ENCODE measurements at places on chromosomes 7 and 10.

DNA sequence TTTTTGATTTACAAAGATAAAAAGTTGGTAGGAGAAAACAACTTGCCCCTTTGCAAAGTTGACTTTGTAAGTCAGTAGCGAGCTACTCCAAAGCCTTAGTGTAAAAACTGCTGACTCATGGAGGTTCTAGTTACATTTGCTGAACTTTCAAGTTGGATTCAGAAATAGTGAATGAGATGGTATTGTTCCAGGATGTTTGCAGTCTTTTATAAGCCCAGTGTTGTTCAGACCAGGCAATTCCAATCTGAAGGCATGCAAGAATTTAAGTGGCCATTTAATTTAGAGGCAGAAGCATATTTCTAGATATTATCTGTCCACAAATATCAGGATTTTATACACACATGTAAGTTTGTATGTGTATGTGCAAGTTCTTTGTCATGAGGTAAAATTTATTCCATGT lies 21.6 kb downstream of the TES start:
- DNase-seq = peak; percentile 59

GRCh38 chr10:114541081-114541796 lies 116.8 kb downstream of the ABLIM1 start:
- no peak for DNase-seq

DNA sequence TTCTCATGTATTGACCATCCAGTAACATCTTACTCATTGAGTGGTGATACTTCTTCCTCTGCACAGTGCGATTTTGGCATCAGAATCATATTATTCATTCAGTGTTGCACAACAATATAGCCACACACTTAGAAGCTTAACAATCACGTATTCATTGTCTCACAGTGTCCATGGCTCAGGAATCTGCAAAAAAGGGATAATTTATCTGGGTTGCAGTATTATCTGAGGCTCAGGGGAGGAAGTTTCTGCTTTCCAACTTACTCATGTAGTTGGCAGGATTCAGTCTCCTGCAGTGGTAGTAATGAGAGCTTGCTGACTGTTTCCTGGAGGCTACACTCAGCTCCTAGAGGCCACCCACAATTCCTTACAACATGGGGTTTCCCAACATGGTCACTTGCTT lies 803.6 kb downstream of the SORCS1 start:
- peak; percentile 94 for DNase-seq

DNA sequence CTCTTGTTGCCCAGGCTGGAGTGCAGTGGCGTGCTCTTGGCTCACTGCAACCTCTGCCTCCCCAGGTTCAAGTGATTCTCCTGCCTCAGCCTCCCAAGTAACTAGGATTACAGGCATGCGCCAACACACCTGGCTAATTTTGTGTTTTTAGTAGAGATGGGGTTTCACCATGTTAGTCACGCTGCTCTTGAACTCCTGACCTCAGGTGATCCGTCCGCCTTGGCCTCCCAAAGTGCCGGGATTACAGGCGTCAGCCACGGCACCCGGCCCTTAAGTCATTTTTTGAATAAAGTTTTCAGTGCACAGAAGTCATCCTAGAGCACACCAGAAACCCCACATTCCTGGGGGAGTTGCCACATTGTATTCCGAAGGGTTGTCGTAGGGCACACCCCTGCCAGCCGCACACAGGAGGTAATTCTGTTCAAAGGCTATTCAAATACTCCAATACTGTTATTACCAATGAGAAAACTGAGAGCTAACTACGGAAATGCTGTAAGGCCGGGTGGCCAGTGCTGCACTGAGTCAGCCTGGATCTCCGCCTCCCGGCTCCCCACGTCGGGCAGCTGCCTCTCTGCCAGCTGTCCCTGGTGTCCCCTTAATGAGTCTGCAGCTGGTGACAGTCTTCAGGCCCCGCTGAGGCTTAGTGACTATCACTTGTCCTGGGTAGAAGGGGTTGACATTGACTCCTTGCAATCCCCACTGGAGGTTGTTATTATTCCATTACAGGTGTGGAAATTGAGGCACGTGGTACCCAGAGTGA lies 8.6 kb upstream of the RFC2 start:
- no peak for DNase-seq

DNA sequence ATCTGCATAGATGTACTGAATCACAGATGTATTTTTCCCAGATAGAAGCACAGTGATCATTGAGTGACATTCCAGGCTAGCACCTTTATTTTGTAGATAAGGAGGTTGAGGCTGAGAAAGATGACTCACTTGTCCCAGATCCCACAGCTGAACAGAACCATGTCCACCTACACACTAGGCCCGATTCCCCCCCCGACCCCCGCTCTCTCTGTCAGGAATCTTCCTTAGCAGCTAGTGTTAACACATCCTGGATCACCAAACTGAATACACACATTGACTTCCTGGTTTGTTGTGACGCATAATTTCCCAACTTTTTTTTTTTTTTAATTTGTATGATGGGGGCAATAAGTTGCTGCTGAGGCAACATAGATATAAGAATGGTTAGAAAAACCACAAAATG lies 5.2 kb downstream of the SFMBT2 start:
- no peak for DNase-seq

- DNase-seq = no peak
Measured at GRCh38 chr10:109961174-109962001, 38.1 kb upstream of the XPNPEP1 start.

GRCh38 chr10:10498781-10499180 lies 518.9 kb upstream of the CELF2 start:
- peak; percentile 76 for DNase-seq

DNA sequence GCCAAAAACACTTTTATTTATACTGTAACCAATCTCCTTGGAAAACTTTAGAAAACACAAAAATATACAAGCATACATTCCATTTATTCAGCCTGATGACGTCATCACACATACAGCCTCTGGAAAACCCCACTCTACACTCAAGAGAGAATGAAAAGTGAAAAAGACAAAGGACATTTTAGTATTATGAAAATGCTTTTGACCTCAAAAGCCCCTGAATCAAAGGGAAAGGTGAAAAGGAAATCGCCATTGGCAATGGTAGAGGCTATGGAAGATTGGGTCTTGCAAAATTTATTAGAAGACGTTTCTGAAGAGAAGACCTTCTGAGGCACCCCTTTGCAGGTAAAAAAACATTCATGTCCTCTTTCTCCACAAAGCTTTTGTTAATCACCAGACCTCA lies 82.9 kb upstream of the STRIP2 start:
- DNase-seq = peak; percentile 0

DNA sequence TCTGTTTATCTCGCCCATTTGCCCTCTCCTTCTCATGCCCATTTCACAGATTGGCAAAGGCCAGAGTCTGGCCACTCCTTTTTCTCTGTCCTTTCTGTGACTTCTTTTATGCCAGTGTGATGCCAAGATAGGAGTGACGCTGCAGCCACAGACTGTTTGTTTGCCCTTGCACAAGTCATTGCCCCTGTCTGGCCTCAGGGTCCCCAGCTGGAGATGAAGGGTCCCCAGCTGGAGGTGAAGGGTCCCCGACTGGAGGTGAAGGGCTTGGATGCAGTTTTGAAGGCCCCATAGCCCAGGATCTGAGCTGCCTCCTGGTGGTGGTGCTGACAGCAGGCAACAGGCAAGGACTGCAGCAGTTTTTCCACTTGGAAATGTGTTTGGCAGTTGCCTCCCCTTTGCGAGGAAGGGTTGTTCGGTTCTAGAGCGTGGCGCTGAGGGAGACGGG lies 50.8 kb upstream of the SLC29A3 start:
- peak; percentile 15 for DNase-seq

- no peak for DNase-seq
Measured at GRCh38 chr7:122736183-122736582, 33.5 kb upstream of the RNF148 start.

DNA sequence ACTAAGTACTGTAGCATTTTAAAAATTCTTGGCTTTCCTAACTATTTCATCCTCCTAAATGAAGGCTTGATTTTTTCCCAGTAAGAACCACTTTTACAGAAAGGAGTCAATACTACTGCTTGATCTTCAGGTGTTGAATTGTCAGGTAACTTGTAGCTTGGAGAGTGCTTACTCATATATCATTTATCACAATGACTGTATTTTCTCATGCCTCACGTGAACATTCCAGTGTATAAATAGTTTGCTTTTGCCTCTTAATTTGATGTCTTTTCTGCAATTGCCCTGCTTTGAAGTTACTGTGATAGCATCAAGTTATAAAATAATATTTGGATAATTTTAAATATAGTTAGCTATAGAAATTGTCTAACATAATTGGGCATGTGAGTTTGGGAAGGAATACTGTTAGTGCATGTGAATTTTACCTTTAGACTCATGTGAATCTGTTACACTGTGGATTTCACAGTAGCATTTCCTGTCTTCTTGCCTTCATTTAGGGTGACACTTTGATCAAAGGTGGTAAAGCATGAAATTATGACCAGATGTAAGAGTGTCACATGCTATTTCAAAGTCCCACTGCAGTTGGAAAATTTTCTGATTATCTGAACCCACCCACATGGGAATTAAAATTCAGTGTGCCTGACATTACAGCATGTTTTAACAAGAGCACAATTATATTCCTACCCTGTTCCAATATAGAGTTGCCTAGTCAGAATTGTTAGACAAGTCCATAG lies 962.8 kb downstream of the DNAJB9 start:
- no peak for DNase-seq

DNA sequence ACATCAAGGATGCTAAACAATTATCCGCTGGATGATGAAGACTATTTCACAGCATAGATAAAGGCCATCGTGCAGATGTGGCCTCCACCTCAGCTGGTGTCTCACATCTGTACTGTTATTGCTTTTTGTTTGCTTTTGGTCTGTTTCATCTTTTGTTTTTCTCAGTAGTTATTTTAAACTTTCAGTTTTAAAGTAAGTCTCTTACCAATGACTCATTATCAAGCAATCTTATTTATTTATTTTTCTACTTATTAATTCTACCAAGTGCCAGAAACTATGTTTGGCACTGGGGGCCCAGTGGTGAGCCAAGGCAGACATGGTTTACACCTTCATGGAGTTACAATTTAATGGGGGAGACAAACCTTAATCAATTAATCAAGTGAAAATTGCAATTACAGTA lies 250.9 kb upstream of the TMEM72 start:
- peak; percentile 23 for DNase-seq

GRCh38 chr7:5766321-5766761 lies 15.1 kb downstream of the RNF216 start:
- peak; percentile 65 for DNase-seq

GRCh38 chr7:79165225-79165624 lies 288.2 kb downstream of the MAGI2 start:
- DNase-seq = no peak

- no peak for DNase-seq
Measured at GRCh38 chr7:134089446-134089845, 37.7 kb upstream of the LRGUK start.

DNA sequence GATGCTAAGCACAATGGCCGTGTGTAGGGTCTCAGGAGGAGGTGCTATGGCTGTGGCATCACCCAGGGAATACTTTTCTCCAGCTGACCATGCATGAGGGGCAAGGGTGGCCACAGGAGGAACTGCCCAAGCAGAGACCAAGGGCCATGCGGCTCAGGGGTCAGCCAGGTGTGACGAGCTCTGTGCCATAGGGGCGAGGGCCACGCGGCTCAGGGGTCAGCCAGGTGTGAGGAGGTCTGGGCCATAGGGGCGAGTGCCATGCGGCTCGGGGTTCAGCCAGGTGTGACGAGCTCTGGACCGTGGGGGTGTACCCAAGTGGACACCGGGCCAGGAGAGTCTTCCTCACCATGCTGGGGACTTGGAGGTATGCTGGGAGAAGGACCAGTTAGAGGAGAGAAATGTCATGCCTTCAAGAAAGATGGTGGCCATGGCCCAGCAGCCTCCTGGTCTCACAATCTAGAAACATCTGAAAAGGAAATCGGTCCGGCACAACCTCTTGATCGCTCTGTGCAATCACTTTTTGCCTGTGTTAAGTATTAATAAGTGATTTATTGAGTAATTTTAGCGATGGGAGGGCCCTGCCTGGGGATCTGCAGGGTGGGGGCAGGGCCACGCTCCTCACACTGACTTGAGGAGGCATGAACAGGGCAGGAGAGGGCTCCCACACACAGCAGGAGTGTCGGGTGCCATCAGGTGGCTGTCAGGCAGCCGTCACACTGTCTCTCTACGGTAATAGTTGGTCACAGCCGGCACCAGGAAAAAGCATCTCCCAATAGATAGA lies 265.0 kb downstream of the ADARB2 start:
- DNase-seq = no peak

DNA sequence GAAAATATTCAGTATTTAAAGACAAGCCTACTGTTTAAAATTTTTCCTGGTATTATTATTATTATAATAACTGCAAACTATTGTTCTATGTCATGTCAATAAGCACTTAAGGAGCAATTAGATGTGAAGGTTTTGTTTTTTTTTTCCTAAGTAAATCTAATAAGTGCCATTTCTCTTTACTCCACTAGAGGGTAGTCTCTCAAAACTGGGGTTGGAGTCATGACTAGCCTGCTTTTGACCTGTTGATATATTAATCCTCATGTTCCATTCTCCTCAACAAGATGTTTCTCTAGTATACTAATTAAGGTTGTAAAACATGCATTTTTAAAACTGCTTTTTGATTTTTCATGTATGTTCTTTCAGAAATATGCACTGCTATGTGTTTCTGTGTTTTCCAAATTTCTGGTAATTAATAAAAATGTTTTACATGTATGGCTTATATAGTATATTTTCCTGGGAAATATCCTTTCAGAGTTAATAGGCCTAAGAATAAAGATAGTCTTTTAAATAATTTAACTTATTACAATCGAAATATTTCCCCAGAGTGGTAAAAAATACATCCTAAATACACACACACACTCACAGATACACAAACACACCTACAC lies 1.0 kb upstream of the LRRN3 start:
- peak; percentile 51 for DNase-seq

- DNase-seq = no peak
Measured at GRCh38 chr7:70608229-70608628, 523.7 kb upstream of the GALNT17 start.

DNA sequence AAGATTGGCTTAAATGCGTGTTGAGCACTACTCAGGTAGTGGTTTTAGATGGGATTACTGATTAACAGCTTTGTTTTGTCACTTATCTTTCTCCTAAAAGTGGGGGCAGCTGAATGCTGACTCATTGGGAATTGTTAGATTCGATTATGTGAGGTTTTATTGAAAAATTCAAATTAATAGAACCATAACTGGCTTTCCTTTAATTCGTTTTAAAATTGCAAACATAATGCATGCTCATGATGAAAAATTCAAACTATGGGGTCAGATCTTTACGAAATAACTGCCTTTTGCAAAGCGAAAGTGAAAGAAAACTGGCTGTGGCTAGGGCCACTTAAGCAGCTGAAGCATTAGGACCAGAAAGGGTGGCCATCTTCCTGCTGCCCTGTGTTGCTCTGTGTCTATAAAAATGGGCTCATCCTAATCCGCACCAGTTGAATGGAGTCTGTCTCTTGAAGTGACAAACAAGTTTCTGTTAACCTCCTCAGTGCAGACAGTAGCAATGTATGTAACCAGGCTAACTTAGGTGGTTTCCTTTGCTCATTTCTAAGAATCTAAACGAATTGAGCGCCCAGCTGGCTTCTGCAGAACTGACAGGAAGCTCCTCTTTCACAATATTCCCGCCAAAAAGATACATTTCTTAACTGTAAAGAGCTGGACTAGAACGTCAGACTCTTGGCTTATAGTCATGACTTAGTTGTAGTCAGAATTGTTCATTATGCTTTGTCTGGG lies 27.8 kb downstream of the DENND10 start:
- peak; percentile 45 for DNase-seq

GRCh38 chr7:69696054-69696591 lies 97.8 kb downstream of the AUTS2 start:
- no peak for DNase-seq
